ENCODE measurements at places on chromosomes 5 and 9. TPM values are rescaled to one million over a fixed set of nuclear protein-coding genes. Genes with fewer than 3 reads are reported as not detected.
A peak's percentile ranks its signal among the peaks of the same experiment; 100 is the strongest.

GRCh38 chr5:7610531-7611177 is 214.7 kb downstream of the ADCY2 start:
- DNase-seq, result no peak

DNA sequence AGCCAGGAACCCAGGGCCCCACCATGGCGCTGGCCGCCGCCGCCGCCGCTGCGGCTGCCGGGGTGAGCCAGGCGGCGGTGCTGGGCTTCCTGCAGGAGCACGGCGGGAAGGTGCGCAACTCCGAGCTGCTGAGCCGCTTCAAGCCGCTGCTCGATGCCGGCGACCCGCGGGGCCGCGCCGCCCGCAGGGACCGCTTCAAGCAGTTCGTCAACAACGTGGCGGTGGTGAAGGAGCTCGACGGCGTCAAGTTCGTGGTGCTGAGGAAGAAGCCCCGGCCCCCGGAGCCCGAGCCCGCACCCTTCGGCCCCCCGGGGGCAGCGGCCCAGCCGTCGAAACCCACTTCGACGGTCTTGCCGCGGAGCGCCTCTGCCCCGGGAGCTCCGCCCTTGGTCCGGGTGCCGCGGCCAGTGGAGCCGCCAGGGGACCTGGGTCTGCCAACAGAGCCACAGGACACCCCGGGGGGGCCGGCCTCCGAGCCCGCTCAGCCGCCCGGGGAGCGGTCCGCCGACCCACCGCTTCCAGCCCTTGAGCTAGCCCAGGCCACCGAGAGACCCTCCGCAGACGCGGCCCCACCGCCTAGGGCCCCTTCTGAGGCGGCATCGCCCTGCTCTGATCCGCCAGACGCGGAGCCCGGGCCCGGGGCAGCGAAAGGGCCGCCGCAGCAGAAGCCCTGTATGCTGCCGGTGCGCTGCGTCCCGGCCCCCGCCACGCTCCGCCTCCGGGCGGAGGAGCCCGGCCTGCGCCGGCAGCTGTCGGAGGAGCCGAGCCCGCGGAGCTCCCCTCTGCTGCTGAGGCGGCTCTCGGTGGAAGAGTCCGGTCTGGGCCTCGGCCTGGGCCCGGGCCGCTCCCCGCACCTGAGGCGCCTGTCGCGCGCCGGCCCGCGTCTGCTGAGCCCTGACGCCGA is 749 bp downstream of the SOWAHA start:
- DNase-seq, result peak; percentile 69

ANKRD18A gene
- 16.3 TPM for total RNA-seq

DNA sequence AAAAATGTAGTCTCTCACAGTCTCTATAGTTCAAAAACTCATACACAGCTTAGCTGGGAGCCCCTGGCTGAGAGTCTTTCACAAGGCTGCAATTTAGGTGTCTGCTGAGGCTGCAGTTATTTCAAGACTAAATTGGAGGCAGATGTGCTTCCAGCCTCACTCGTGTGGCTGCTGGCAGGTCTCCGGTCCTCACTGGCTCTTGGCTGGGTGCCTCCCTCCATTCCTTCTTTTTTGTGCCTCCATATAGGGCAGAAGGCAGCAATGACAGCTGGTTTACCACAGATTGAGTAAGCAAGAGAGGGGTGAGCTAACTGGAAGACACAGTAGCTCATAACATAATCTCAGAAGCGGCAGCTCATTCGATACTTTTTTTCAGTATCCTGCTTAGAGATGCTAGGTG is 2167.7 kb upstream of the WWC1 start:
- DNase-seq, result no peak

LOX gene
- 1.1 TPM for total RNA-seq

GRCh38 chr9:6639622-6640021 is 5.9 kb downstream of the GLDC start:
- DNase-seq, result no peak

DNA sequence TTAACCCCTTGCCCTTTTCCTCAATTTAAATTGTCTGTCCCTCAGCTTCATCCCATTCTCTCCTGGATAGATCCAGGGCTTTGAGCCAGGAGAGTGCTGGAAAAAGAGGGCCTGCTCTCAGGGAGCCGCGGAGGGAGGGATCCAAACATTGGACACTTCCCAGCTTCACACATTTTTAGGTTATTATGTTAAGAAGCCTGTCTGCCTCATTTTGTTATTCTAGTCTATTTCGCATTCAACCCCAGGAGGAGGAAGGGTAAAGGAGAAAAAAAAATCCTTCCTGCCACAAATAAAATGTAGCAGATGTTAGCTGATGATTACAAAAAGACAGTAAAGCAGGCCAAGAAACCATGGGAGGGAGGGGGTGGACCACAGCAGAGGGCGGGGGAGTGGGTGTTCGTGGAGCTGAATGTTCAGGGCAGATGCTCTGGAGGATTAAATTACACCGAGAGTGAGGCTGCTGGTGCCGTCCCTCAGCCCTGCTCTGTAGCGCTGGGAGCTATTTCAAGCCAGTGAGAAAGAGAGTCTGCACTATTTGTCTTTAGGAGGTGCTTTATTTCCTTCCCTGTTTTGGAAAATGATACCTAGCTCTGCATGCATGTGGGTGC is 60.6 kb upstream of the ZFR start:
- DNase-seq, result peak; percentile 72

GRCh38 chr9:108270561-108270960 is 585.2 kb downstream of the ACTL7B start:
- no peak for DNase-seq

NR6A1 gene
- total RNA-seq, result 5.5 TPM

DNA sequence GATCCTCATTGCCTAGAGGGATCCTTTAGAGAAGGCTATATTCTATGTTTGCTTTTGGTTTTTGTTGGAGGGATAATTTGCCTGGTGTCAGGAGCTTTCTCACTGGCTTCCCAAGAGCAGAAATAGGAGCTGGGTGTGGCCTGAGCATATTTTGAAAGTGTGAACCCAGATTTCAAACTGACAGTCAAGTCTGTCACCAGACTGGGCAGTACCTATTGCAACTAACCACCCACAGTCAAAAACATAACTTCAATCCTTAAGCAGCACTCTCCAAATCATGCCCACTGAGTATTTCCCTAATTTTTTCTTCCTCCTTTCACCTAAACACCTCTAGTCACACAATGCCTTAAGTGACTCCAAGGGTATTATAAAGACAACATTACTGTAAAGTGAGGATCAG is 278.4 kb downstream of the EBF1 start:
- no peak for DNase-seq

TRIM36 gene
- total RNA-seq, result 29.7 TPM

- no peak for DNase-seq
Observed at GRCh38 chr5:14593326-14594021, 11.9 kb downstream of the OTULINL start.

- DNase-seq, result no peak
Observed at GRCh38 chr5:175861337-175862130, 9.8 kb upstream of the CPLX2 start.

HK3 gene
- total RNA-seq, result not detected

GRCh38 chr5:121031491-121031890 is 567.4 kb downstream of the PRR16 start:
- DNase-seq, result no peak

PCDHB12 gene
- 14.7 TPM for total RNA-seq

TEX48 gene
- not detected for total RNA-seq

GRCh38 chr9:3916411-3916810 is 383.5 kb downstream of the GLIS3 start:
- no peak for DNase-seq

GRCh38 chr9:129380961-129381401 is 202.9 kb upstream of the IER5L start:
- DNase-seq, result no peak

DNA sequence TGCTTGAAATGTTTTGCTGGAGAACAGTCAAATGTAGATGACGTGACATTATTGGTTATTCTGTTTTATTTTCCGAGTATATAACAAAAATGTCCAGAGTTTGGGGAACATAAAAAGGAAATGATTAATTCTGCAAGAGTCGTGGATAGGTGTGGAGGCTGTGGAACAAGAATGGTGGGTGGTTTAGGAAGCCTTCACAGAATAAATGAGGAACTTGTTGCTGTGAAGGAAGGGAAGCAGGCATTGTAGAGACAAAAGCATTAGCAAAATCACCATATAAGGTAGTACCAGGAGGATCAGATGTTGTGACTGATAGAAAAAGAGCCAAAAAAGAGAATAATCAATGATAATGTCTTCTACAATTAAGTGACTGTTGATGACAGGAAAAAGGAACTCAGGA is 66.2 kb upstream of the CNTLN start:
- no peak for DNase-seq

DNA sequence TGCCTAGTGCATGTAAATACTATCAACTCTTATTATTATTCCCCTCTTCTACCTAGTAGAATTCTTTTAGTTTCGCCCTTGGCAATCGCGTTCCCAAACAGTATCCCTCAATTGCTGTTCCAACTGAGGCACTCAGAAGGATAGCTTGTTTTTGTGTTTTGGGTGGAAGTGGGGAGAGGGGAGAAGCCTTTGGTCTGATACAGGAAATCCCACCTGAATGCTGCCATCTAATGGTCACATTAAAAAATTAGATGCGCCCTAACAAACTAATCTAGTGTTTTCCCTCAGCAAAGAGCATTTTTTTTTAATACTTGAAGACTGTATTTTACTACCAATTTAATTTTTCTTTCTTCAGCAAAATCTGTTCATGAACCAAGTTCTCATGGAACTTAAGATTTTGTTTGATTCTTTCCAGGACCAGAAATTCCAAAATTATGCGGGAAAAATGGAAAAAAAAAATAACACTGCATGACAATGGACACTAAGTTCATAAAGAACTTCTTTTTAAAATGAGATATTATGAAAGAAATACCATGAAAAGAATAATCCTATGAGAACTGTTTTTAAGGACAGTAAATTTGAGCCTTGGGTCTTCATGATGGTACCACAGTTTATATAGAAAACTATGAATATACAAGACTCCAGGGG is 22.2 kb upstream of the GLDC start:
- no peak for DNase-seq

GRCh38 chr5:115487168-115487567 is 57.4 kb downstream of the FEM1C start:
- DNase-seq, result no peak

DNA sequence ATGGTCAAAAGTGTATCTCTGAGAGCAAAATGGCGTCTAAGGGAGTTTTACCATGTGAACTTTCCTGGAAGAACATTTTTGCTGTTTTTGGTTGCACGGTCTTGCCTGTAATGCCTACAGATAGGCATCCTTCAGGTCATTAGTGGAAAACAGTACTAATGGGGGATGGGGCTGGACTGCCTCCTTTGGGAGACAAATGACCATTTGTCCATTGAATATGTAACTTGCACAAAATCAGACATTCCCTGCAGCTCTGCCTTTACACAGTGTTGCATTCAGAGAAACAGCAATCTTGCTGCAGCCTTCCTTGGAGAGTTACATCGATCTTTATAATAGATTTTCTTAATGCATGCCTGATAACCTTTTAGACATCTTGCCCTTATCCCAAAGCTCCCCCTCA is 138.5 kb upstream of the EGFLAM start:
- DNase-seq, result no peak

GRCh38 chr9:97474372-97474925 is 27.0 kb upstream of the TMOD1 start:
- DNase-seq, result no peak

GRCh38 chr5:135596157-135596763 is 17.5 kb upstream of the CXCL14 start:
- DNase-seq, result no peak

- DNase-seq, result no peak
Observed at GRCh38 chr5:30104872-30105596, 1088.5 kb upstream of the CDH6 start.

- DNase-seq, result no peak
Observed at GRCh38 chr9:78026947-78027346, 4.7 kb downstream of the GNAQ start.

- no peak for DNase-seq
Observed at GRCh38 chr9:110999379-110999778, 38.9 kb downstream of the LPAR1 start.
